ENCODE measurements at places on chromosomes 13 and 19.

GRCh38 chr19:1675633-1676350, 23.4 kb upstream of the TCF3 start:
- no peak for DNase-seq

GRCh38 chr19:15093001-15093400, 11.0 kb downstream of the OR1I1 start:
- no peak for DNase-seq

DNA sequence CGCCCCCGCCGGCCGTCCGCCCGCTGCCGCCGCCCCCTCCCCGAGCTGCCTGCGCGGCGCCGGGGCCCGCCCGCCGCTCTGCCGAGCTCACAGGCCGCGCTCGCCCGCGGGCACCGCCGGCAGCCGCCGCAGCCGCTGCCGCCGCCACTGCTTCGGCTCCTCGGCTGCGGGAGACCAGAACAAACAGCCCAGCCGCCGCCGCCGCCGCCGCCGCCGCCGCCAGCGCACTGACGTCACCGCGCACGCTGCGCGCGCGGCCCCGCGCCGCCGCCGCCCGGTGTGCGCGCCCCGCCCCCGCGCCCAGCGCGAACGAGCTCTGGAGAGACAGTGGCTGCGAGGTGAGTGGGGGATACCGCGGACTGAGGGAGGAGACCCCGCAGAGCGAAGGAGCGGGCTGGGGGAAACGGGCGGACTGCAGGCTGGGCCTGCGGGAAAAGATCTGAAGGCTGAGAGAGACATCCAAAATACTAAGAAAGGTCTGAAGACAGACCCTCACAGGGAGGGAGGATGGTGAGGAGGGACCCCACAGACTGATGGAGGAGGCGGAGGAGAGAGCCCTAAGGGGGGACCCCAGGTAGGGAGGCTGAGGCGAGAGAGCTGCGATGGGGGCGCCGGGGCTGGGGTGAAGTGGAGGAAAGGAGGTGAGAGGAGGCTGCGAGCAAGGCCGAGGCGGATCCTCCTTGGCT, at the start of gene BRD4:
Gene BRD4, minus strand, starts transcription at position 229 of the 686 bp plus-strand sequence. CDS start 59,440 bp downstream, outside the sequence.
- DNase-seq, result peak; percentile 71

- no peak for DNase-seq
Measured at GRCh38 chr19:35093941-35094647, 21.5 kb upstream of the FXYD3 start.

- no peak for DNase-seq
Measured at GRCh38 chr19:43820884-43821215, 6.3 kb upstream of the ZNF283 start.

DNA sequence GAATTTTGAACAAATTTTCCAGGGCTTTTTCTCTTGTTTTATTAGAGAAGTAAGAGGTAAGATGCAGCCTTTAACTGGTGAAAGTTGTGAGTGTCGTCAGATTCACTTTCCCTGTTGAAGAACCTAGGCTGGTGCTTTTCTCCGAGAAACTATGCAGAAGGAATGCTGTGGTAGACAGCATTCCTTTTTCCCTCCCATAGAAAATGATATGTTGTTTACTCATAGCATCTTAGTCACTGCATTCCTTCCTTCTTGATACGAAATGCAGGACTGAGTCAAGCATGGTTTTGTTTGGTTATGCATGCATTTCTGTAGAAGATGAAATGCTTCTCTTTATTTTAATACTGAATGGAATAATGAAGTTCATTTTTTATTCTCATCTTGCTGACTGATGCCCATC, 3.4 kb downstream of the ITGBL1 start:
- no peak for DNase-seq

DNA sequence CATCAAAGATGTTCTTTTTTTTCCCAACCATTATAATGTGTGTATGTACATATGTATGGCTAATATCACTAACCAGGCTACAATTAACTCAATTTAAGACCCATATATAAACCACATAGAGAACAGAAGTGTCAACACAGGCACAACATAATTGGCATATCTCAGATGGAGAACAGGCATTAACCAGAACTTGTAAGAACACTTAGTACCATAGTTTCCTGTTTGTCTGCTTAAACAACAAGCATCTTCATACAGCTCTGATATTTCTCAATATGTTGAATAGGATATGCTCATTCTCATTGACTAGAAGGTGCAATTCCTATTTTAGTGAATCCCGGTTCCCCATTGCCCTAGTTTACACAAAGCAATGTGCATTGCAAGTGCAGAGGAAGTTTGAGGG, 116.9 kb upstream of the EDNRB start:
- no peak for DNase-seq

DNA sequence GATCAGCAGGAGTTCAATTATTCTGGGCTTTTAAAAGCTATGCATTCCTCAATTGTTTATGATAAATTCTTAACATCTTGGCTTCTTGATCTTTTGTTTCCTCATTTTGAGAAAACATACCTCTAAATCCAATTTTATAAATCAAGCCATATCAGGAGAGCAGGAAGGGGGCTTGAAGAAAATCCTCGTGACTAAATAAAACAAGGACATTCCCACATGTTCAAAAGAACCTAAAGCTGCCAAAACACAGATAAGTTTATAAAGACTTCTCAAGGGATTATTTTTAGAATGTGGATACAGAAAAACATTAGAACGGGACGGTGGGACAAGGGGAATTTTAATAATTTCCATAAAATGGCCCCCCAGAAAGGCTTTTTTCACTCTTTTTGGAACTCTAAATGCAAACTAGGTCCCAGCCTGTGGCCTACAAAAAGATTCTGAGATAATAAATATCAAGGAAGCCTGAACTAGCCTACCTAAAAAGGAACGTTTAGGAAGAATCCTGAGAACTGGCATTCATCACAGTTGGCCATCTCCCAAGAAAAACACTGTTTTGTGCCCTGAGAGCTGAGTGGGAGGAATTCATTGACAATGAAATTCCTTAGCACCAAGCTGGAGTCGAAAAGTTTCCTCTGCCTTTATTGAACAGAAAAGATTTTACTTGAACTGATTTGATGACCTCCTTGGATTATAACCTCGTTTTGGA, 30.1 kb downstream of the ZAR1L start:
- no peak for DNase-seq

DNA sequence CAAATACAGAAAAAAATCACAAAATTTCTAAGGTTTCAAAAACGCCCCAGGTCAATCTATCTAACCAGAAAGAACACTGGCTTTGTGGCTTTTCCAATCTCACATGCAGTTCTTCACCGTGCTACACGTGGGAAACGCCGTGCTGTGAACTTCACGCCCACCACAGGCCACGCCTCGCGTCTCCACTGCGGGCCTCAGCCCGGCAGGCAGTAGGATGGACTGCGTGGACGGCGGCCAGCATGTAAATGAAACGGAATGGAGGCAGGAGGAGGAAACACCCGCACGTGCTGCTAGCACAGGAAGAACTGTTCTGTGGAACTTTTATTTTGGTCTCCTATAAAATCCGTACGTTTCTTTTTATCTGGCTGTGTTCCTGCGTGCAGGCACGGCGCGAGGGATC, 23.8 kb downstream of the ZNF787 start:
- no peak for DNase-seq

DNA sequence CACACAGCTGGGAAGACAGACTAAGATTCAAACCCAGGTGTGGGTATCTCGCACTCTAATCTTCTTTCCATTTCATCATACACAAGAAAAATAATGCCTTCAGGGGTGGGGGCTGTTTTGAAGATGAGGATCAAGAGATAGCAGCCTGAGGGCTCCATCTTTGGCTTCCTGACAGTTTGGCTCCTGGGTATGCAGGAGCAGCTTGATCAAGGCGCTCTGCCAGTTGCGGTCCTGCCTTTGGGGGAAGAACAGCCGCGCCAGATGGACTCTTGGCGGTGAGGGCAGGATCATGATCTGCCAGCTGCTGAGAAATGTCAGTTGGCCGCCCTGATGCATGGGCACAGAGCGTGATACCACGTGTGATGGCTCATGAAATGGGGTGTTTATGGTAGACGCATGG, 119.1 kb downstream of the IER2 start:
- no peak for DNase-seq

GRCh38 chr19:8306235-8307054, 1.7 kb downstream of the CD320 start:
- peak; percentile 6 for DNase-seq
